ENCODE measurements at places on chromosomes 16 and 17.
A peak's percentile ranks its signal among the peaks of the same experiment; 100 is the strongest.

GRCh38 chr17:59257101-59257500 lies 36.8 kb downstream of the GDPD1 start:
- no peak for DNase-seq

GRCh38 chr16:8712589-8713361 lies 38.4 kb downstream of the ABAT start:
- DNase-seq = no peak

DNA sequence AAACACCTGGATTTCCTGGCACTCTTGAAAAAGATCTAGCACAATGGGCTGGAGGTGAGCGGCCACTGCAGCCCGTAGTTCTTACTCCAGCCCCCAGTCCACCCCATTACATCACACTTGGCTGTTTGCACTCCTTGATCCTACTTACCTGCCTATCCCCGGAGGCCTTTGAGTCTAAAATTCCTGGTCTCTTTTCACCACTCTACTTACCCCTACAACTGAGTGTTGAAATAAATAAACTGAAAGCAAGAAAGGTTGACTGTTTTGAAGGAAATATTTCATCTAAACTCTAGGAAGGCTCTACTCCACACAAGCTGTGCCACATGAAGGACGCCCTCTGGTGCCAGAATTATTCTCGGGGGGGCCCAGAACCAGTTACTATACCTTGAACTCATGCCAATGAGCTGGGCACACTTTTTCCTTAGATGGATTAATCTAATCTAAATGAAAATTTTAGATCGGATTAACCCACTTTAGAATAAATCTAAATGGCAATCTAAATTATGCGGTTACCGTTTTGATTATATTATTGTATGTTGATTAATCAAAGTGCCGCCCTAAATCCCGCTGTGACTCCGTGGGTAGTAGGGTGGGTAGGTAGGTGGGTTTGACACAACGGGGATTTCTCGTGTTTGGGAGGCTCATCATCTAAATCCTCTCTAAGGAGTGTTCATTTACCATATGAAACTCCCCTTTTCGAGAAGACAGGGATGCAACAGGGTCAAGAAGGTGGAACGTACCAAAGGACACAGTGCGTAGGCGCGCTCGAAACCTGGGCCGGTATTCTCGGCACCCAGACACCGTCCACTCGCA lies 651 bp upstream of the EIF1 start:
- peak; percentile 43 for DNase-seq

DNA sequence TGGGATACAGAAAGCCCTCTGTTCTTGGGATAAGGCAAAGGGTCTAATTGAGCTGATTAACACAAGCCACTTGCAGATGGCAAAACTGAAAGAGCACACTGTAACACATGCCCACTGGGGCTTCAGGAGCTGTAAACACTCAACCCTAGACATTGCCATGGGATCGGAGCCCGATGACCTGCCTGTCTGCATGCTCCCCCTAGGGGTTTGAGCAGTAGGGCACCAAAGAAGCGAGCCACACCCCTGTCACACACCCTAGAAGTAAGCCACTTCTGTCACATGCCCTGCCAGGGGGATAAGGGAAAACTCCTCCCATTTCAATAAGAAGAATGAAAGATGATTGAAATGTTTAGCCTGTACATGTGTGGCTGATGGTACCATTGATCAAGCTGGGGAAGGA lies 81.3 kb upstream of the IRX6 start:
- no peak for DNase-seq

- DNase-seq = peak; percentile 57
Measured at GRCh38 chr17:80008383-80008840, 27.3 kb downstream of the TBC1D16 start.

DNA sequence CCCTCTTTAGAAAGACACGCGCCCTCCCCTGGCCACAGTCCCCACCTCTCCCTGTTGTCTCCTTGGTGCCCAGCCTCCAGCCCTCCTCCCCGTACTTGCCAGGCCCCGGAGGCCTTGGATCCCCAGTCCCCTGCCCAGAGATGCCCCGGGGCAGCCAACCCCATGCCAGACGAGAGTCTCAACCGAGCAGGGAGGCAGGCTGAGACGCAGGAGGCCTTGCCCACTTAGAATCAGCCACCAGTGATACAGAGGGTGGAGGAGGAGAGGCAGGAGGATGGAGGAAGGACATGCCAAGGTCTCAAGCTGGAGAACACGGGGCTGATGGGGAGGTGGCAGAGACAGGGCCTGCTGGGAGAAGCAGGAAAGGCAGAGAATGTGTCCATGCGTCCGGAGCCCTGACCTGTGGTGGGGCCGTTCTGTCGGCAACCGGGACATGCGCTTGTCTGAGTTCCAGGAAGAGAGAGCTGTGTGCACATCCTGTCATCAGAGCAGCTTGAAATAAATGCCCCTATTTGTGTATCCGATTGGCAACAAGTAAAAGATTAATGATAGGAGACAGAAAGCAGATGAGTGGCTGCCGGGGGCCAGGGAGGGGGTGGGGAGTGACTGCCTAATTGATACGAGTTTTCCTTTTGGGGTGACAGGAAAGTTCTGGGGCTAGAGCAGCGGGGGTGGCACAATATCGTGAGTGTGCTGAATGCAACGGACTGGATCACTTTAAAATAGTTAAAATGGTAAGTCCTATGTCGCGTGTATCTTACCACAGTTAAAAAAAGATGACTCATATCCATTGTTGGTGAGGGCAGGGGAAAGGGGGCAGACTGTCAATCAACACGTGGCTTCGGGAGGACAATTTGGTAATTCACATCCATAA lies 44.7 kb upstream of the MEAK7 start:
- no peak for DNase-seq

DNA sequence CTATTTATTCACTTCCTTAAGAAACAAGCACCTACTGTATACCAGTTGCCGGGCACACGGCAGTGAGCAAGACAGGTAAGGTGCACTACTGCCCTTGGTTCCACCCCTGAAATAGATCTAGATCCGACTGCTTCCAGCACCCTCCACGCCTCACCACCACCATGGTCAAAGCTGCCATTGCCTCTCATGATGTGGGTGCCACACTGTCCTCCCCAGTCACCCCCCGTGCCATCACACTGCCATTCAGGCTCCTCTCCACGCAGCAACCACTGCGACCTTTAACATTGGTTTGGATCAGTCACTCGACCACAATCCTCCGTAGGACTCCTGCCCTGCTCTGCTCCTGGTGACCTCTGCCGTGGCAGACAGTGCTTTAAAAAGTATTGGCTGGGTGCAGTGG lies 226.8 kb downstream of the CPPED1 start:
- no peak for DNase-seq

- no peak for DNase-seq
Measured at GRCh38 chr17:82664701-82665182, 16.5 kb upstream of the WDR45B start.

DNA sequence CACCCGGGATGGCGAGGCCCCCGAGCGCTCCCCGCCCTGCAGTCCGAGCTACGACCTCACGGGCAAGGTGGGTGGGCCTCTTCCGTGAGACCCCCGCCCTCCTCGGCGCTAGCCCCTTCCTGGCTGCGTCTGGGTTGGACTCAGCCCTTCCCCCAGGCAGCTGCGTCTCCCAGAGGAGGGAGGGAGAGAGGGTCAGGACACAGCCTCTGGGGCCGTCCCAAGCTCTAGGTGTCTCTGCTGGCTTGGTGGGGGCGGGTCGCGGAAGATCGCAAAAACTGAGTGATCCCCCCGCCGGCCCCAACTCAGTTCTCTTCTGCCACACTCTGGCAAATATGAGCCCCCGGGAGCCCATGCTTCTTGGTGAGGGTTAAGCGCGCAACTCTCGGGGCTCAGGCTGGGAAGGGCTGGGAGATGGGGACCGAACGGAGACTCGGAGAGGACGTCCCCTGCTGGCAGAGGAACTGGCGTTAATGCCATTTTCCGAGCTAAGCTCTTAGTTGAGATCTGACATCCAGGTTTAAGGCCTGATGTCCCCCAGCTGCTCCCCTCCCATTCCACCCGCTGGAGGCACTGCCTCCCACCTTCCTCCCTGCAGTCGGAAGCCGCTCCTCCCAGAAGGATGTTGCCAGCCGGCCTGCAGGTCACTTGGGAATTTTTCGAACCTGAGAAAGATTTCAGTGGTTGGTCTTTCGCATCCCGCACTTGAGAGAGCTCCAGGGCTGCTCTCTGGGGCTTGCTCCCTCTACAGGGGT lies 419 bp downstream of the RAB37 start:
- peak; percentile 52 for DNase-seq

DNA sequence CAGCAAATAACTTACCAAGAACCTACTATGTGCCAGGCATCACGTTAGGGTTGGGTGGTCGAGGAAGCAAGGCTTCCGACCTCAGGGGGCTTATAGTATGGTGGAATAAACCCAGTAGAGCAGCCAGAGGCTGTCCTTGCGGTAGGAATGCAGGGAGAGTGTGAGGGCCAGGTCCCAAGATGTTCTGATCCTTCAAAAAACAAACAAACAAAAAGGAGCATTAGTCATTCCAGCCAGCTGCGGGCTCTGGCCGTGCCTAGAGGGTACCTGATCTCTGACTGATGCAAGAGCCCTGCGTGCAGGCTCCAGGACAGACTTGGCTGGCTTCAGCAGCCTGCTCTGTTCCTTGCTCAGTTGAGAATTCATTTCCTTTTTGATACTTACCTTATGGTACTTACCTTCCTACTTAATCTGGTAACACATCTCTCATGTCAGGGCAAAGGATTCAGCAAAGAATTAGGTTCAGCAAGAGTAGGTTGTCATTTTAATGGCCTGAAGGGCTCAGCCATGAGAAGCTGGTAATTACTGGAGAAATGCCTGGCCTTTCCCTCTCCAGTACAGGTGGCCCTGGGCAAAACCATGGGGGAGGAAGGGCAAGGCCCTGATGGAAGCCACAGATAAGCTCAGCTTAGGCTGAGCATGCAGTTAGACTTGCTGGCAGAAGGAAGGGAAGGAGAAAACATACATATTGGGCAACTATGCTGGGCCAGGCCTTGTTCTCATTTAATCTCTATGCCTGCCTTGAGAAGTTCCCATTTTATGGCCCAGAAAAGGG lies 18.4 kb downstream of the CYB5D2 start:
- peak; percentile 88 for DNase-seq

DNA sequence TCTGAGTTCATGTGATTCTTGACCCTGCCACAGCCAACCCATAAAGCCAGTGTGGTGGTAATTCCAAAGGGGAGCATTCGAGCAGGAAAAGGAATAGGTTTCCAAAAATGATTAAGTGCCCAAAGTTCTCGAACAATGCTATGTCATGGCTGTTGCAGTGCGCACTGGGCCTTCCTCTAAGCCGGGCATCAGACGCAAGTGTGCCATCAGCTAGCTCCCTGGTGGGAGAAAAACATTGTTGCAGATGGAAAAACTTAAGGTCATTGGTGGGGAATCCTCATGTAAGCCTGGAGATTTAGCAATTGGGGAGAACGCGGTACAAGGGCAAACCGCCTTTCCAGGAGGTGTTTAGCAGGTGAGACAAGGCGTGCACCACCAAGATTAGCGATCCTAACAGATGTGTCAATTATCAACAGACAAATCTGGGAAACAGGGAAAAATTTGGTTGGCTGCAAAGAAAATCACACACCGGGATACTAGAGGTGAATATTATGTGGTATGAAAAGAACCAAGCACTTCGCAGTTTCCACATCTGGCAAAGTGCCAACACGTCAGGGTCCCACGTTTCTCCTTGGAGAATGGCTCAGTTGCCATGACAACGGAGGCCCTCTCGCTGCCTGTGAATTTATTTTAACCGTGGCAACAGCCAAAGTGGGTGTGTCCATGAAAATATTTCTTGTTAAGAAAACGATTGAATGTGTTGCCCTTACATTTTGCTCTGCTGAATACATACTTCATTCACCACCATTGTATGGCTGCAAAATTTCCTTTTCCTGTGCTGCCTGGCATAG lies 118.5 kb upstream of the CACNG5 start:
- DNase-seq = peak; percentile 29

DNA sequence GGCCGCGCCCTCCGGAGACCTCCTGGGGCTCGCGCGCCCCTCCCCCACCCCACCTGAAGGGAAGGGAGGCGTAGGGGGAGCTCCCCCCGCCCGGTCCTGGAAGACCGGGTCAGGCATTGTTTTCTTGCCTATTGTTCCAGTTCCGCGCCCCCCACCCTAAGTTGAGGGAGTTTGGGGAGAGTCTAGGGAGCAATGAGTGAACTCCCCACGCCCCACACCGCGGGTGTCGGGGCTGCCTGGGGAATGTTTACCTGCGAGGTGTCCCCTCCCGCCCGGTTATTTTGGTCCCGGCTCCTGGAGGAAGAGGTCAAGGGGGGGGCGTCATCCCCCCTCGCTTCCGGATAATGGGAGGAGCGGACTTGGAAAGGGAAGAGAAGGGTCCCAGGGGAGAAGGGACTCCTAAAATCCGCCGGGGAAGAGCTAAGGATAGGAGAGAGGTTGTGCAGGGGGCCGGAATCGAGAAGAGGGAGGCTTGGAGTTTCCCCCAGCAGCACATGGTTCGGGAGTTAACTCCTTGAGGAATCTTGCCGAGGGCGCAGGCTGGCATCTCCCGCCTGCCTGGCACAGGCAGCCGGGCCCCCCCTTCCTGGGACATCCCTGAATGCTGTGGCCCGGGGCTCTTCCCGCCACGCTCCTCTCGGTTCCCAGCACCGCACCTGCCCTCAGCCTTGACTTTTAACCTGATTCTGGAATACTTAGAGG lies 881 bp downstream of the MLLT6 start:
- DNase-seq = peak; percentile 38

GRCh38 chr17:17044846-17045561 lies 2.7 kb downstream of the MPRIP start:
- peak; percentile 79 for DNase-seq

DNA sequence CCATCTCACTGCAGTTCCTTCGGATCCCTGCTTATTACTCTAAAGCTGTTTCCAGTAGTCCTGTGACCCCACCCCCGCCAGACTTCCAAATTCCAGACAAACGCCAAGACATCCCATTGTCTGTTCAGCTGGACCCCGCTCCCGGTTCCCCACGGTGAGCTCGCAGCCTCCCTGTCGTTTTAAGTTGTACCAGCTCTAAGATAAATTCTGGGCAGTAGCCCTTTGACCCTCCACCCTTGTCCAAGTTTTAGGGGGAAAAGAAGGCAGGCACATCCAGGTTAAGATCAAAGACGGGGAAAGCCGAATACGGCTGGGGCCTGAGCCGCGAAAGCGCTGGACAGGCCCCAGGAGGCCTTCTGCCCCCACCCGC lies 589 bp downstream of the ARL6IP1 start:
- peak; percentile 27 for DNase-seq

DNA sequence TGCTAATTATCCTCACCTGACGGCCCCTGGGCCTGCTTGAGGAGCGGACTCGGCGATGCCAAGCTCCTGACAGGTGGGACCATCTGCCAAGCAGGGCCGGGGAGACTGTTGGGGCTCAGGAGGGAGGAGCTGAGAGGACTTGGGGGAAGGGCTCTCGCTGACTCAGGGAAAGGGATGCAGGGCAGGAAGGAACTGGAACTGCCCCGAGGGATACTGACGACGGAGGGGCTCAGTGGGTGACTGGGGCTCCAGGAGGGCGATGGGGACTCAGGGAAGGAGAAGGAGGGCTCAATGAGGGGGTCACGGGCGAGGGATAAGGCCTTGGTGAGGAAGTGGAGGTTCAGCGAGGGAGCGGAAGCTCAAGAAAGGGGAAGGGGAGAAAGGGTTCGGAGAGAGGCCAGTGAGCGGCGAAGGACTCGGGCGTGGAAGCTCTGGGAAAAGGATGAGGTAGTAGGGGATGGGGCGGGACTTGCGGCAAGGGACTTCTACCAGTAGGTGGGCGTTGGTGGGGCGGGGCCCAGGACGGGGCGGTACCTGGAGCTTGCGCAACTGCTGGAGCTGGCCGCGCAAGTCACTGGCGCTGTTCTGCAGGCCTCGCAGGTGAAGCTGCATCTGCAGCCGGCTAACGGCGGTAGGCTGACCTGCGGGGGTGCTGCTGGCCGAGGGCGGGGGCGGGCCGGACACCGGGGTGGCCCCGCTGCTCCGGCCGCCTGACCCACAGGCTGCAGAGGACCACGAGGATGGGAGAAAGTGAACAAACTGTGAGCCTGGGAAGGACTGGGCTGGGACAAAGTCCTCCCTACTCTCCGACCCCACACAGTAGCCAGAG lies 46.5 kb downstream of the SRCIN1 start:
- DNase-seq = peak; percentile 60

Data from fibroblast of pulmonary artery (primary cell).